ENCODE measurements at places on chromosomes 7 and 10. TPM values are rescaled to one million over a fixed set of nuclear protein-coding genes. Genes with fewer than 3 reads are reported as not detected.

Gene STOX1
- 53.9 TPM for total RNA-seq

Gene MRC1
- not detected for total RNA-seq

DNA sequence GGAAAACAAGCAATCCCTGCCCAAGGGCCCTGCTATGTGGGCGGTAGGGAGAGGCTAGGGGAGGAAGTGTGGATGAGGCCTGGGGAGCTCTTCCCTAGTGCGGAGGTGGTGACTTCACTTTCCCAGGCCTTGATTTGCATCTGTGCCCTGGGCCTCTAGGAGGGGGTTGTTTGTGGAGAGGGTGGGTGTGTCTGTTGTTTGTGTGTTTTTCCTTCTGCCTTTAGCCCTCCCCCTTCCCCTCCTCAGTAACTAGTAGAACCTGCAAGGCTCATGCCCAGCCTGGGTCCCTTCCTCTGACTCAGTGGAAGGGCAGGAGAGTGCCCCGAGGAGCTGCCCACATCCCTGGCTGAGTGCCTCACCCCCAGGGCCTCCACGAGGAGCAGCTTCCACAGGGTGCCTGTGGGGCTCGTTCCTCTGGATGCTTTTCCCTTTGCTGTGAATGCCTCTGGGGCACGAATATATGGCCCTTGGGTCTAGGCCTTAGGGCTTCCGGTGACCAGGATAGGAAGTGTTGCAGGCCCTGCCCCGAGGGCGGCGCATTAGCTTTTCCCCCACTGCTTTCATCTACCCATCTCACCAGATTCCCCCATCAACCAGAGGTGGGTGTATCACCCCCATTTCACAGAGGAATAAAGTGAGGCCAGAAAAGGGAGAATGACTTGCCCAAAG lies 89.4 kb upstream of the DUSP5 start:
- DNase-seq, result no peak
- H3K27ac ChIP-seq, result no peak overlapping the region
- no peaks in the 10 kb centered on the region for H3K27me3 ChIP-seq
- H3K36me3 ChIP-seq, result no peaks in the 10 kb centered on the region

GRCh38 chr7:42672339-42672999 lies 239.4 kb downstream of the C7orf25 start:
- H3K27me3 ChIP-seq, result no peaks in the 10 kb centered on the region
- peaks cover 20% of the 10 kb centered on the region for H3K4me1 ChIP-seq
- H3K27ac ChIP-seq, result no peak overlapping the region
- no peaks in the 10 kb centered on the region for H3K36me3 ChIP-seq
- no peak overlapping the region for H3K4me3 ChIP-seq

GRCh38 chr10:76866841-76867586 lies 770.6 kb downstream of the KCNMA1 start:
- H3K36me3 ChIP-seq, result no peaks in the 10 kb centered on the region
- no peaks in the 10 kb centered on the region for H3K4me1 ChIP-seq
- H3K27ac ChIP-seq, result no peak overlapping the region
- no peak for DNase-seq

DNA sequence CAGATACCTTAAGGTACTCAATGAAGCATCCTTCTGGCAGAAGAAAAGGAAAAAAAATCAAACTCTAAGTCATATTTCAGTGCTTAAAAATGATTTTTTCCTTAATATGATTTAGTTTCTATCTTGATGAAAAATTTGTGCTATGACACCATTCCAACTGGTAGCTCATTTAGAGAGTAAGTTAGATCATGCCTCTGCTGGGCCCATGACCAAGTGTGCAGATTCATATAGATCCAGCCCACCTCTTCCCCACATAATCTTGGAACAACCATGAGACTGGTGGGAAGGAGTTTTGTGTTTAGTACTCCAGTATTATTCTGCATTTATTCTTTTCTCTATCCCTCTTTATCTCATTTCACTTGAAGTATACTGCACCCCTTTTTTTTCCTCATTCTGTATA lies 908.3 kb downstream of the KCNMA1 start:
- no peaks in the 10 kb centered on the region for H3K27me3 ChIP-seq
- H3K4me1 ChIP-seq, result no peaks in the 10 kb centered on the region
- H3K4me3 ChIP-seq, result no peak overlapping the region
- no peaks in the 10 kb centered on the region for H3K36me3 ChIP-seq
- no peak for DNase-seq

DNA sequence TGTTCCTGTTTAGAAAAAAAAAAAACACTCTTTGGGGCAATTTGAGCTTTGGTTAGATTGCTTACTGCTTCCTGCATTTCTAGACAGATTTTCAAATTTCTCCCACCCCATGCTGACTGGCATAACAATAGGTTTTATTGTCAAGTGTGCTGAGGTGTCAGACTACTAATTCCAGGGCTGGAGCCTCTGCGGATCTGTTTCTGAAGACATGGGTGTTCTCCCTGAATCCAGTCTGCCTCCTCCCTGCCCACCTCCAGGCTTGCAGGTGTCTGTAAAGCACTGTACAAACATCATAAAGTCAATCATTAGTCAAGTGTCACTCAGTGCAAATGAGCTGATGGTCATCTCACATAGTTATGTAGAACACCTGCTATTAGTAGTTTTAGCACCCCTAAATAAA lies 292.4 kb downstream of the GATA3 start:
- no peak overlapping the region for H3K27ac ChIP-seq
- no peak overlapping the region for H3K4me3 ChIP-seq
- H3K4me1 ChIP-seq, result peaks cover 5% of the 10 kb centered on the region
- DNase-seq, result peak; percentile 22

DNA sequence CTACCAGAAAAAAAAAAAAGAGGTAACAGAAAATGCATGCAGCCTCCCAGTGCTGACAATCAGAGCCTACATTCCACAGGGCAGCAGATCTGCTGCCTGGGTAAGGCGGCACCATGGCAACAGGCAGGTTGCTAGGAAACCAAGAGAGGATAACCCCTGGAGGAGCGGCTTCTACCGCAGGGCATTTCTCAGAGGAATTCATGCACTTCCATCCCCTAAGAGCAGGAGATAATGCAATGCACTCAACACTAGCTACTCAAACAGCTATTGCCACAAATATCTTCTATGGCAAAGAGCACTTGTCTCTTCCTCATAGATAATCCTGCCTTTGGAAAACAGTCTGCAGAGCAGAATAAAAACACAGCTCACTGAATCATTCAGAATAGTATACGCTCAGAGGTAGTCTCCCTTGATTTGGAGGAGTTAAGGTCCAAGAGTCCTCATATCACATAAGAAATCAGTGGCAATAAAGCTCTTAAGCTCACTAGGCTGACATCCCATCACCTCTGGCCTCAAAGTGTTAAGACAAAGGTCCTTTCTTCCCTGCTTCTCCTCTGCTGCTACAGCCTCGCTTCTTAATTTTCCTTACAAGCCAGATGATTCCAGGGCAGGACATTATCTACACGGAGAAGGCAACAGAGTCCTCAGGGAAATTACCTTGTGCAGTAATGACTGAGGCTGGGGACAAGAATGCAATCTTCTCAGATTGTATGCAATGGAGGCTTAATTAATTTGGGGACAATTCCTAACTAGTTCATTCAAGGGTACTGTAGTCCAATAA lies 10.7 kb downstream of the PSAP start:
- peak; percentile 98 for DNase-seq
- H3K4me1 ChIP-seq, result peaks cover 66% of the 10 kb centered on the region
- H3K36me3 ChIP-seq, result no peaks in the 10 kb centered on the region
- no peaks in the 10 kb centered on the region for H3K27me3 ChIP-seq
